ENCODE measurements at places on chromosomes 16 and 17. TPM values are rescaled to one million over a fixed set of nuclear protein-coding genes. Genes with fewer than 3 reads are reported as not detected.

The TBC1D24 gene
- total RNA-seq = 31.3 TPM

The OTOA gene
- total RNA-seq = 1.9 TPM

The TSPOAP1 gene
- total RNA-seq = 91.7 TPM

The CIBAR2 gene
- not detected for total RNA-seq

The KRT13 gene
- not detected for total RNA-seq

The TP53TG3 gene
- not detected for total RNA-seq

The GUCY2D gene
- not detected for total RNA-seq

The RUNDC3A gene
- 67.6 TPM for total RNA-seq

The DVL2 gene
- 81.4 TPM for total RNA-seq

The RANBP10 gene
- 16.0 TPM for total RNA-seq

The ADAT1 gene
- 125 TPM for total RNA-seq

The IRF8 gene
- 3.1 TPM for total RNA-seq

The TXNDC11 gene
- total RNA-seq = 20.7 TPM

The OR1A1 gene
- total RNA-seq = not detected

The TBC1D3G gene
- not detected for total RNA-seq

The RAB26 gene
- total RNA-seq = 4.4 TPM

All from parietal lobe (tissue), 2 donors.